ENCODE measurements at places on chromosomes 4 and X.

GRCh38 chr4:54176202-54176601 is 52.9 kb upstream of the PDGFRA start:
- DNase-seq = no peak

DNA sequence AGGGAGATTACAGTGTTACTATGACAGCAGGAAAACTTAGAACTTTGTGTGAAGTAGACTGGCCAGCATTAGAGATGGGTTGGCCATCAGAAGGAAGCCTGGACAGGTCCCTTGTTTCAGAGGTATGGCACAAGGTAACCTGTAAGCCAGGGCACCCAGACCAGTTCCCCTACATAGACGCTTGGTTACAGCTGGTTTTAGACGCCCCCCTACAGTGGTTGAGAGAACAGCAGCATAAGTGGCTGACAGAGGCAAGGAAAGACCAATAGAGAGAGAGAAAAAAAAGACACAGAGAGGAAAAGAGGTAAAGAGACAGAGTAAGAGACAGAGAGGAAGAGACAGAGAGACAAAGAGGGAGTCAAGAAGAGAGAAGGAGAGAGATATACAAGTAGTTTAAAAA is 144.5 kb downstream of the GC start:
- DNase-seq = no peak

GRCh38 chr4:20026456-20026855 is 225.2 kb upstream of the SLIT2 start:
- no peak for DNase-seq

DNA sequence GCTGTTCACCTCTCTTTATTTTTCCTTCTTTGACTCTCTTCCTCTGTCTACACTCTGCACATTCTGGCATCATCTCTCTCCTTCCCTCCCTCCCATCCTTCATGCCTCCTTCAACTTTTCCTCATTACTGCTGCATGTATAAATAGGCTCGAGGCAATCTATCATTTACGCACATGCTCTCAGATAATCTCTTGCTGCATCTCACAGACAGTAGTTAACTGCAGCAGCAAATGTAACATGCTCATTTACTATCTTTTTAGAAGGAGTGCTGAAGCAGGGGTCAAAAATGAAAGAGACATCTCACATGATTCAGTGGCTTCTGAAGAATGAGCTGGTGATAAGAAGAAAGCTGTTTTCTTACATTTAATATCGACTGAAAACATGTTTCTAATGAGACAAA is 127.7 kb downstream of the RASL11B start:
- no peak for DNase-seq

DNA sequence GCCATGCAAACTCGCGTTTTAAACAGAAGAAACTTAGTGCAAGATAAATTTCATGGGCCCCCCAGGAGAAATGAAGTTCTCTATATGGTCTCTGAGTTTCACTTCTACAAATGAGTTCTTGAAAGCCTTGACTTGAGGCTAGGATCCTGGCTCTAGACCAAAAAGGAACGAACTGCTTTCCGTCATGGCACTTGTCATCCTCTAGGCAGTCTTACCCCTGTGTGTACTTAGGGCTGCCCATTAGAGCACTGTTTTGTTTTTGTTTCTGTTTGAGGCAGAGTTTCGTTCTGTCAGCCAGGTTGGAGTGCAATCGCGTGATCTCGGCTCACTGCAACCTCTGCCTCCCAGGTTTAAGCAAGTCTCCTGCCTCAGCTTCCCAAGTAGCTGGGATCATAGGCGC is 29.0 kb downstream of the RNF4 start:
- peak; percentile 85 for DNase-seq

DNA sequence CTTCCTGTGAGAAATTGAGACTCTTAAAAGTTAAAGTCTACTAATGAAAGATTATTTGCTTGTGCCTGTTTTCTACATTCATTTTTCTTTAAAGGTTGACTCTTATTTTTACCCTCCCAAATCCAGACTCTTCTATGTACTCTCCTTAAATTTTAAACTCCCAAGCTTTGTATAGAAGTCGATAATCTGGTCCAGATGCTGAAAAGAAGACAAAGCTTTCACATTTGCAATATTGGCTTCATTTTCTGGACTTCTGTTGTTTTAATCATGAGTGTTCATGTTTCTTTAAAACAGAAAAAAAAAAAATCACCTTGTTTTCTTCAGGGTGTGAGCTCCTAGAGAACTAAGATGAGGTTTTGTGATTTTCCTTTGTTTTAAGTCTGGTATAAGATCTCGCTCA is 53.2 kb upstream of the TBC1D14 start:
- DNase-seq = no peak

Measured in pons (tissue), 1 donor.